ENCODE measurements at places on chromosomes 3 and 15.

DNA sequence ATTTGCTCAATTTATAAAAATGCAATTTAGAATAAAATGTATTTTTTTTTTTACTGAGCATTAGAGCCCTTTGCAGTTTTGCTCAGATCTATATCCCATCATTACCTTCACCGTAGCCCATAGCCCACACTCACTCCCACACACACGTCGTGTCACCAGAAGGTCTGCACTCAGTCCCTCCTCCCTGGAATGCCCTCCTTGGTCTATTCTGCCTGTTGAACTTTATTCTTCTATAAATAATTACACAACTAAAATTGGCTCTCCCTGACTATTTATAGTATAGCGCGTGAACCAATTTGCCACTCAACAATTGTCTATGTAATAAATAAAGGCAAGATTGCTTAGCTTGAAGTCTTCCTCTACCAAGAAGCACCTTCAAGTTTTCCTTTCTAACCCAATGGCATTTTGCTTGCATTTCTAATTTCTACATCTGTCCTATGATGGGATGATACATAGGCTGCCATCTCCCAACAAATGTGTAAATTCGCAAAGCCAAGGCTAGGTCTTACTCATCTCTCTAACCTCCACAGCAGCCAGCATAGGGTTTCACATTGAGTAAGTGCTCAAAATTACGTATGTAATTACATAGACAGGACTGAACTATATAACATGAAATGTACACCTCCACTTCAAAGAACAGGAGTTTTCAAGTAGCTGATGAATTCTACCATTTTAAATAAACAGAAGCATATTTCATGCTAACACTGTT lies 172.0 kb upstream of the HES1 start:
- DNase-seq, result no peak

DNA sequence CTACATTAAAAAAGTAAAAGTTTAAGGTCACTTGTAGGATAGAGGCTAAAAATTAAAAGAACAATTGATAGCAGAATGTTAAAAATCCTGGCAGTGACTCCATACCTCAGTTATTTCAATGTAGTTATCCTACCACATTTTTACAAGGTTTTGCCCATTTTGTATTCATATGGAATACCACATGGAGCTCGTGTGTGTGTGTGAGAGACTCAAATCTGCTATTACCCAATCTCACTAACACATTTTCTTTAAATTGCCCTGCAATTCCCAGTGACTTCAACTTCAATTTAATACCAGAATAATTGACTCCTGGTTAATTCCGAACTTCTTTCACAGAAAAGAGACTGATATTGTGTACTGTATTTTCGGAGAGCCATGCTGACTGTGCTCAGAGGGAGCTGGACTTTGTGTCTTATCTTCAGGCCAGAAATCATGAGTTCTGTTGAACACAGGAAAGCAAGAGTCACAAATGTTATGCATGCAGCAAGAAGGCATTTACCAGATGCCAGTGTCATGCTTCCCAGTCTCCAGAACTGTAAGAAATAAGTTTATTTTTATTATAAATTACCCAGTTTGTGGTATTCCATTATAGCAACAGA lies 529.0 kb upstream of the NECTIN3 start:
- no peak for DNase-seq

DNA sequence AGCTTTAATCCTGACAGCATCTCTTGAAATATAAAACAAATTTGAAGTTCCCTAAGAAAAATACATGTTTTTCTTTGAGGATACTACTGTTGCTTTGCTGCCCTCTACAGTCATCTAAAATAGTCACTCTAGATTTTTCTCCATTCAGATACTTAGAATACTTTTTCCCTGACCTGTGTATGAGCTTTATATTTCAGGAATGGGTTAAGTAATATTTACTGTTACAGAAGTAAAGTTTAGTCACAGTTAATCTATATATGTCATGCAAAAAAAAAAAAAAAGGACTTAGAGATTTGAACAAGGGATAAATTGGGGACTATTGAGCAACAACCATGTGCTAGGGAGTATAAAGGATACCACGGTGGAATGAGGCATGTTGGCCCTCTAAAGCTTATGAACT lies 8.8 kb downstream of the NECTIN3 start:
- DNase-seq, result no peak

DNA sequence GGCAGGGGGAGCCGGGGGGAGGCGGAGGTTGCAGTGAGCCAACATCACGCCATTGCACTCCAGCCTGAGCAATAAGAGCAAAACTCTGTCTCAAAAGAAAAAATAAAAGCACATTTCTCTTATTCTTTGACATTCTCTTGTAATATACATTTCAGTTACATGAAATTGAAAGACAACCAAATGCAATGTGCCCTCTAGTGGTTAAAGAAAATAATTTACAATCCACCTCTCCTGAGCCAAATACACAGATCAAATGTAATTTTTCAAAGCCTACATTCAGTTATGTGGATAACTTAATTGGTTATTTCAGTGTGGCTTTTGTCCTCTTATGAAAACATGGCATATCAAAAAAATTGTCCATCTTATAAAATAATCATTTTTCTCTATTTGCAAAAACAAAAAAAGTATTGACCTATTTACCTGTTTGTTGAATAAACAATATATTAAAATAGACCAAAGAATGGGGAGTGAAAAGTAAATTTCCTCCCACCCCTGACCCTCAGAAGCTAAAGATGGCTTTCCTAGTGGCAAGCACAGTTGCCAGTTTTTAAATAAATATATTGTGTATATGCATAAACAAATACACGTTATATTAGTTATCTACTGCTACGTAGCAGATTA lies 14.2 kb upstream of the U2SURP start:
- DNase-seq, result peak; percentile 37

Data from H54 (cell line).